ENCODE measurements at places on chromosomes 1 and 21. TPM values are rescaled to one million over a fixed set of nuclear protein-coding genes. Genes with fewer than 3 reads are reported as not detected.

GRCh38 chr1:20058531-20058930 is 11.5 kb upstream of the PLA2G5 start:
- H3K27me3 ChIP-seq: no peaks in the 10 kb centered on the region
- peaks cover 30% of the 10 kb centered on the region for H3K4me1 ChIP-seq
- H3K4me3 ChIP-seq: no peak overlapping the region

- H3K4me1 ChIP-seq: peaks cover 35% of the 10 kb centered on the region
- DNase-seq: peak; percentile 88
- H3K4me3 ChIP-seq: peak overlapping the region; percentile 72
- peak overlapping the region; percentile 83 for H3K27ac ChIP-seq
Measured at GRCh38 chr1:153945131-153945794, 1.3 kb downstream of the DENND4B start.

DNA sequence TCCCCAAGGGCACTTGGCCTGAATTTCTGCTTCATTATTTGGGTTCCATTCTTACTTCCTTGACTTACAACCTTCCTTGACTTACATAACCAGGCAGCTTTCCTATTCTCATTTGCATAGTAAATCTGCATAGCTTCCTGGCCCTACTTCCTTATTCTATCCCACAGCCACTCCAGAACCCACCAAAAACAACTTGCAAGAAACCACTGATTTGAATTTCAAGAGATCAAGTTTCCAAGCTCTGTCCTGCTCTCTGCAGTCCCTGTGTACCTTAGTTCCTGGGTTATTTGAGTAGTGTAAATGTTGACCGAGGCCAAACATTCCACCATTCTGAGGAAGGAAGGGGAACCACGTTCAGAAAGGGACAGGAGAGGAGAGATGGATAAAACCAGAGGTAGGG is 603.3 kb downstream of the PTPRC start:
- no peak overlapping the region for H3K27ac ChIP-seq
- no peak overlapping the region for H3K4me3 ChIP-seq
- peaks cover 5% of the 10 kb centered on the region for H3K4me1 ChIP-seq
- no peaks in the 10 kb centered on the region for H3K36me3 ChIP-seq

GRCh38 chr1:63866084-63866483 is 92.3 kb downstream of the ROR1 start:
- no peak overlapping the region for H3K27ac ChIP-seq
- H3K4me3 ChIP-seq: no peak overlapping the region
- no peaks in the 10 kb centered on the region for H3K36me3 ChIP-seq
- H3K4me1 ChIP-seq: no peaks in the 10 kb centered on the region

- peaks cover 16% of the 10 kb centered on the region for H3K4me1 ChIP-seq
- H3K27ac ChIP-seq: no peak overlapping the region
- no peak for DNase-seq
- no peaks in the 10 kb centered on the region for H3K27me3 ChIP-seq
- no peaks in the 10 kb centered on the region for H3K36me3 ChIP-seq
Measured at GRCh38 chr1:41357451-41358101, 3.7 kb upstream of the FOXO6 start.

The BCAN gene
- not detected for total RNA-seq

GRCh38 chr1:77025599-77025998 is 158.3 kb downstream of the ST6GALNAC5 start:
- H3K36me3 ChIP-seq: no peaks in the 10 kb centered on the region
- no peaks in the 10 kb centered on the region for H3K4me1 ChIP-seq
- H3K27me3 ChIP-seq: no peaks in the 10 kb centered on the region
- no peak for DNase-seq
- no peak overlapping the region for H3K27ac ChIP-seq
- H3K4me3 ChIP-seq: no peak overlapping the region

The CENPF gene
- total RNA-seq: 2.2 TPM

GRCh38 chr1:16719571-16720350 is 20.6 kb upstream of the RNU1-4 start:
- no peak overlapping the region for H3K4me3 ChIP-seq
- no peak for DNase-seq
- H3K36me3 ChIP-seq: no peaks in the 10 kb centered on the region

GRCh38 chr1:176863613-176864012 is 300.9 kb downstream of the ASTN1 start:
- no peaks in the 10 kb centered on the region for H3K36me3 ChIP-seq
- no peak overlapping the region for H3K27ac ChIP-seq
- no peak for DNase-seq
- H3K4me3 ChIP-seq: no peak overlapping the region
- no peaks in the 10 kb centered on the region for H3K27me3 ChIP-seq

The MMEL1 gene
- total RNA-seq: 0.90 TPM

DNA sequence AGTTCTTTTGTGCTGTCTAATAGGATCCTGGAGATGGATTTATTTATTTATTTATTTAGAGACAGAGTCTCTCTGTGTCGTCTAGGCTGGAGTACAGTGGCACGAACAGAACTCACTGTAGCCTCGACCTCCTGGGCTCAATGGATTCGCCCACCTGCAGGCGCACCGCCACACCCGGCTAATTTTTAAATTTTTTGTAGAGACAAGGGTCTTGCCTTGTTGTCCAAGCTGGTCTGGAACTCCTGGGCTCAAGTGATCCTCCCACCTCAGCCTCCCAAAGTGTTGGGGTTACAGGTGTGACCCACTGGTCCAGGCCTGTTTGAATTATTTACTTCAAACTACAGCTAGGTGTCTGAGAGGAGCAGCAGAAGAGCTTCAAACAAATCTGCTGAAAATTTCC is 9.6 kb upstream of the SPEN start:
- no peak overlapping the region for H3K27ac ChIP-seq
- no peaks in the 10 kb centered on the region for H3K36me3 ChIP-seq
- no peak overlapping the region for H3K4me3 ChIP-seq
- DNase-seq: no peak
- H3K27me3 ChIP-seq: no peaks in the 10 kb centered on the region

DNA sequence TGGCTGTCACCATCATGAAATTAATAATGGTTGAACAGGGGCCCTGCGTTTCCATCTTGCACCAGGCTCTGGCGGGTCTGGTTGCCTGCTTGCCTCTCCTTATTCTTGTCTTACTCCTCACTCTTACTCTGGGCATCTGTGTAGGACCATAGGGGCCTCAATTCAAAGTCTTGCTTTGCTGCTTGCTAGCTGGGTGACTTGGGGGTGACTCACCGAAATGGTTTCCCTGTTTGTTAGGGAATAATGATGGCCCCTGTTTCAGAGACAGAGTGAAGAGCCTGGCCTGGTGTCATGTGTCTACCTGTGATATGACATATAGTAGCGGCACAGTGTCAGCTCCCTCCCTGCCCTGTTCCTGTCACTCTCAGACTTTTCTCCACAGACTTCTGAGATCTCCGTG is 24.6 kb downstream of the KCNC4 start:
- H3K4me1 ChIP-seq: no peaks in the 10 kb centered on the region
- DNase-seq: no peak
- no peak overlapping the region for H3K27ac ChIP-seq
- H3K4me3 ChIP-seq: no peak overlapping the region
- no peaks in the 10 kb centered on the region for H3K36me3 ChIP-seq

DNA sequence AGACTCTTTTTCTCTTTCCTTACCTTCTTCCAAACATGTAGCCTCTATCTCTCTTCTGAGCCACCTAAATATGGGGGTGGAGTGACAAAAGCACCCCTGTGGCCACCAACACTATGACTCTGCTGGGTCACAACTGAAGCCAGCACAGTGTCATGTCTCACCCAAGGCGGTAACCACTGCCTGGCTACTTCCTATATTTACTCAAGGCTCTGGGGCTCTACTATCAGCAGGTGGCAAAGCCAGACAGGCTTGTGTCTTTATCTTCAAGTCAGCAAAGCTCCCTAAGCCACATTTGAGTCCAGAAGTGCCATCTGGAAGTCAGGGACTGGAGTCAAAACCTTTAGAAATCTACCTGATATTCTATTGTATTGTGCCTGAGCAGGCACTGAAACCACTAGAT is 1515.2 kb downstream of the PLA2G4A start:
- H3K4me1 ChIP-seq: no peaks in the 10 kb centered on the region
- H3K4me3 ChIP-seq: no peak overlapping the region
- H3K36me3 ChIP-seq: no peaks in the 10 kb centered on the region
- H3K27ac ChIP-seq: no peak overlapping the region

DNA sequence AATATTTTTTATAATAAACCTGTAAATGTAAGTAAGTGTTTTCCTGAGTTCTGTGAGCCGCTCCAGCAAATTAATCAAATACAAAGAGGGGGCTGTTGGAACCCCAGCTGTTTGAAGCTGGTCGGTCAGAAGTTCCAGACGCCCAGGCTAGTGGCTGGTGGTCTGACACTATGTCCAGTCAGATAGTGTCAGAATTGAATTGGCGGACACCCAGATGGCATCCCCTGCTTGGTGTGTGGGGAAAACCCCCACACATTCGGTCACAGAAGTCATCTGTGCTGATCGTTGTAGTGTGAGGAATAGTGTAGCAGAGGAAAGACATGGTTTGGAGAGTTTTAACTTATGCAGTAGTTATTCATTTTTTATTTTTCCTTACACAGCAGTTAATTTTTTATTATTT is 32.4 kb downstream of the TBCE start:
- no peak for DNase-seq
- H3K27me3 ChIP-seq: no peaks in the 10 kb centered on the region
- H3K27ac ChIP-seq: no peak overlapping the region
- no peak overlapping the region for H3K4me3 ChIP-seq
- no peaks in the 10 kb centered on the region for H3K36me3 ChIP-seq
- H3K4me1 ChIP-seq: no peaks in the 10 kb centered on the region

The TRIM17 gene
- 0.76 TPM for total RNA-seq

DNA sequence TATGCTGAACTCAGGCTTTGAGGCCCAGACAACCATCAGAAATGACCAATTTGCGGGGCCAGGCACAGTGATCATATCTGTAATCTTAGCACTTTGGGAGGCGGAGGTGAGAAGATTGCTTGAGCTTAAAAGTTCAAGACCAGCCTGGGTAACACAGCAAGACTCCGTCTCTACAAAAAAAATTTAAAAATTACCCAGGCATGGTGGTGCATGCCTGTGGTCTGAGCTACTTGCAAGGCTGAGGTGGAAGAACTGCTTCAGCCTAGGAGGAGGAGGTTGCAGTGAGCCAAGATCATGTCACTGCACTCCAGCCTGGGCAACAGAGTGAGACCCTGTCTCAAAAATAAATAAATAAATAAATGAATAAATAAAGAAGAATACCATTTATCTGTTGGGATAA is 156.5 kb downstream of the EIF4G3 start:
- H3K36me3 ChIP-seq: no peaks in the 10 kb centered on the region
- no peak overlapping the region for H3K4me3 ChIP-seq
- H3K27ac ChIP-seq: no peak overlapping the region
- H3K4me1 ChIP-seq: peaks cover 20% of the 10 kb centered on the region

GRCh38 chr1:235391874-235392273 is 24.6 kb downstream of the TBCE start:
- DNase-seq: no peak
- H3K27ac ChIP-seq: no peak overlapping the region
- H3K27me3 ChIP-seq: no peaks in the 10 kb centered on the region
- no peak overlapping the region for H3K4me3 ChIP-seq
- peaks cover 3% of the 10 kb centered on the region for H3K36me3 ChIP-seq

DNA sequence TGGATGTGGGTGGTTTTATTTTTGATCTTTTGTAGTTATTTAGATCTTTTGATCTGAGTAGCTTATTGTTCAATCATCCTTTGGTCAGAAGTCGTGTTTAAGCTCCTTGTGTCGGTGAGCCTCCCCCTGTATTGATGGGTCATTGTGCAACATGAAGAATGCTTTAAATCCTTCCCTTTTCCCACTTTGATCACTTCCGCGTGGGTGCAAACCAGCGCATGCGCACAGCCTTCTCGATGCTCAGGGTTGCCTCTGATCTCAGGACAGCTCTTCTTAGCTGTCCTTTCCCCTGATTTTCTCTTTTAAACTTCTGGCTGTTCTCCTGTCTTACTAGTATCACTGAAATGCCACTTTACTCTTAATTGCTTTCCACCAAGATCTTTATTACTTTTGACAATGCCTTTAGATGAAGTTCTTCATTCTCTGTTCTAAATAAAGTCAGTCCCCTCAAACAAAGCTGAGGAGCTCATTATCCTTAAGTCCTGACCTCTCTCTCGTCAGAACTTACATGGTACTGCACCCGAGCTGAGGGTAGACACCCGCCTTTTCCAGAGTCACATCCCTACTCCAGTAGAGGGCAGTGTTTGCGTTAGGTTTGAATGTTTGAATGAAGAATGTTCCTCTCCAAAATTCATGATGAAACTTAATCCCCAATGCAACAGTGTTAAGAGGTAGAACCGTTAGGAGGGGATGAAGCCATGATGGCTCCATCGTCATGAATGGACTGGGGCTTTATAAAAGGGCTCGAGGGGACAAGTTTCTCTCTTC is 547.9 kb upstream of the TMPRSS15 start:
- no peaks in the 10 kb centered on the region for H3K36me3 ChIP-seq
- no peaks in the 10 kb centered on the region for H3K4me1 ChIP-seq
- no peak overlapping the region for H3K4me3 ChIP-seq
- DNase-seq: no peak
- H3K27ac ChIP-seq: no peak overlapping the region

The KCNJ6 gene
- total RNA-seq: not detected

DNA sequence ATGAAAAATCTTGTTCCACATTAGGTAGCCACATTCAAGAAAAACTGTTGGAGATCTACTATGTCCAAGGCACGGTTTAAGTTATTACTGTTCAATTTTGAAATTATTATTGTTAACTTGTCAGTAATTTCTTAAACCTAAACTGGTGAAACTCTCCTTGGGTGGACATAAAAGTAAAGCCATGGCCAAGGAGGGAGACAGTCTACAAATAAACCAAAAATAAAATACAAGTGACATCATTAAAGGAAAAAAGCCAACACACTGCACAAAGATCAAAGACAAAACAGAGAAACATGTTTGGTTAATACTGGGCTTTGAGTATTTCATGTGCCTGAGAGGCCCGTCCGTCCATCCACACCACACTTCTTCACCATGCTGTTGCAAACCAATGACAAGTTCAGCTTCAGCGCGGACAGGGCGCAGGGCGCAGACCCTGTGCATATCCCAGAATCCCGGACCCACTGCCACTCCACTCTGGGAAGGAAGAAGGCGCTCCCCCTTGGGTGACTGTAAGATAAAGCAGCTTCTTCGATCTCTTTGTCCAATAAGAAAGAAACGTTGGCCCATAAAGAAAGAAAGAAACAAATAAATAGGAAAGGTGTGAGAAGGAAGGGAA is 918 bp upstream of the RASAL2 start:
- H3K4me1 ChIP-seq: peaks cover 5% of the 10 kb centered on the region
- no peak overlapping the region for H3K27ac ChIP-seq
- H3K27me3 ChIP-seq: peaks cover 22% of the 10 kb centered on the region
- H3K36me3 ChIP-seq: no peaks in the 10 kb centered on the region
- H3K4me3 ChIP-seq: no peak overlapping the region

The EXO1 gene
- total RNA-seq: 0.41 TPM

DNA sequence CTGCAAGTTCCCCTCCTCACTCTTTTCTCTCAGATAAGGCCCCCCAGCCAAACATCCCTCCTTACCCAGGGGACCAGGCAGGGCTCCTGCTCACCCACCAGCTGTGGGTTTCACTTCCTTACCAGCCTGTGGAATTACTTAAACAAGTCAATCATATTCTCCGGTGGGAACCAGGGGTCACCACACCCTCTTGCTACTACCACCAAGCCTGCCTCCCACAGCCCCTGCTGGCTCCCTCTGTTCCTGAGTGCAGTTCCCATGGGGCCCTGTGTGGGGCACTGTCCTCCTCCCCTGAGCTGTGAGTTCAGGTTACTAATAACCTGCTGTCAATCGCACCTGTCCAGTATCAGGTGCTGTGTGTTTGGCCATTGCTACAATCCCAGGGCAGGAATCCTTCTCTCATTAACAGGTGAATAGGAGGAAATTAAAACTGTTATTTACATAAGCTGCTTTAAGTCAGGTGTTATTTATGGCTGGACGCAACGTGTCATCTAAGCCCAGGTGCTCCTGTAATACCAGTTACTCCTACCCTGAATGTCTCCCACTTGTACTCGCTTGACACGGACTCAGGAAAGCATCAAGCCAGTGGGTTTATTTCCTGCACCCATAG is 53.1 kb upstream of the LBR start:
- H3K27me3 ChIP-seq: no peaks in the 10 kb centered on the region
- H3K4me3 ChIP-seq: no peak overlapping the region

- H3K36me3 ChIP-seq: peaks cover 6% of the 10 kb centered on the region
- H3K27ac ChIP-seq: no peak overlapping the region
- no peak overlapping the region for H3K4me3 ChIP-seq
Measured at GRCh38 chr1:235712812-235713211, 63.2 kb upstream of the GNG4 start.

All from CD4-positive, alpha-beta memory T cell (primary cell).